ENCODE measurements at places on chromosomes 5 and 9.

DNA sequence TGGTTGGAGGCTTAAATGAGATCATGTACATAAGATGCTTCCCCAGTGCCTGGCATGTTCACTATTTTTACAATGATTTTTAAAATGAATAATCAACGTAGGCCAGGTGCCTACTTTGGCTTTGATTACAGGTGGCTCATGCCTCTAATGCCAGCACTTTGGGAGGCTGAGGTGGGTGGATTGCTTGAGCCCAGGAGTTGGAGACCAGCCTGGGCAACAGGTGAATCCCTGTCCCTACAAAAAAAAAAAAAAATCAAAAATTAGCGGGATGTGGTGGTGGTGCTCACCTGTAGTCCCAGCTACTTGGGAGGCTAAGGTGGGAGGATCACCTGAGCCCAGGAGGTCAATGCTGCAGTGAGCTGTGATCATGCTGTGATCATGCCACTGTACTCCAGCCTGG is 9.2 kb downstream of the PCDH12 start:
- DNase-seq = no peak

DNA sequence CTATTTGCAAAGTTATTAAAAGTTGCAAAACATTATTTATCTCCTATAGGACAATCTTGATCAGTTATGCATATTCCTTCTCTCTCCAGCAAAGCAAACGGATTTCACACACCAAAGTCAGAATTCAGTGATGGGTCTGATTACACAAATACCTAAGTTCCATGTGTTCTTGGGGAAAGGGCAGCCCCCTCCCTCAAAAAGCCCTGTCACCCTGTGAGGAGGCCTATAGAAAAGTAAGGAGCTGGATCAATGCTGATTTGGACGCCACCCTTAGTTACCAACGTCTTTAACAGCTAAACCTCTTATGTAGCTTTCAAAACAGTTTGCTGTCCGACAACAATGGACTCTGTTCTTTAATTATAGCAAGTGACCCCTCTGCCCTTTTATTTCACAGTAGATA is 6.4 kb downstream of the ZNF608 start:
- DNase-seq = no peak

GRCh38 chr5:14148890-14149671 is 5.9 kb downstream of the TRIO start:
- no peak for DNase-seq

DNA sequence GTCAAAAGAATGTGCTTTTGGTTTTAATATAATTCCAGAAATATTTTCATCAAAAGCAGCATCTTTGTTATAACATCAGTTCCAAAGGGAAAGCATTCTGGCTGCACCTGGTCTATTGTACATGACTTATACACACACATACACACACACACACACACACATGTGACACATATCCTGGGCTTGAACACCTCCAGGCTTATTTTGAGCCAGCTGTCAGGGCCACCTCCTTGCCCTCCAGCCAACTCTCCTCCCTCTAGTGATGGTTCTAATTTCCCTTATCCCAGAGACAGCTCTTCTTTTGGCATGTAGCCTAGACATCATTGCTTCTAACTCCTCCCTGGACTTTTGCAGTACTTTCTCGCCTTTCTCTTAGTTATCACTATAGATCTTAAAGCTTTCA is 115.0 kb downstream of the PIK3R1 start:
- no peak for DNase-seq

- no peak for DNase-seq
Measured at GRCh38 chr5:137497396-137498290, 1.5 kb downstream of the SPOCK1 start.

DNA sequence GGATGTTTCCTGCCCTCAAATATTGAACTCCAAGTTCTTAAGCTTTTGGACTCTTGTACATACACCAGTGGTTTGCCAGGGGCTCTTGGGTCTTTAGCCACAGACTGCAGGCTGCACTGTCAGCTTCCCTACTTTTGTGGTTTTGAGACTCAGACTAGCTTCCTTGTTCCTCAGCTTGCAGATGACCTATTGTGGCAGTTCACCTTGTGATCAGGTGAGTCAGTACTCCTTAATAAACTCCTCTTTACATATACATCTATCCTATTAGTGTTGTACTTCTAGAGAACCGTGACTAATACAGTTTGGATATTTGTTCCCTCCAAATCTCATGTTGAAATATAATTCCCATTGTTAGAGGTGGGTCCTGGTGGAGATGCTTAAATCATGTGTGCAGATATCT is 681.9 kb upstream of the ARRDC3 start:
- DNase-seq = no peak

DNA sequence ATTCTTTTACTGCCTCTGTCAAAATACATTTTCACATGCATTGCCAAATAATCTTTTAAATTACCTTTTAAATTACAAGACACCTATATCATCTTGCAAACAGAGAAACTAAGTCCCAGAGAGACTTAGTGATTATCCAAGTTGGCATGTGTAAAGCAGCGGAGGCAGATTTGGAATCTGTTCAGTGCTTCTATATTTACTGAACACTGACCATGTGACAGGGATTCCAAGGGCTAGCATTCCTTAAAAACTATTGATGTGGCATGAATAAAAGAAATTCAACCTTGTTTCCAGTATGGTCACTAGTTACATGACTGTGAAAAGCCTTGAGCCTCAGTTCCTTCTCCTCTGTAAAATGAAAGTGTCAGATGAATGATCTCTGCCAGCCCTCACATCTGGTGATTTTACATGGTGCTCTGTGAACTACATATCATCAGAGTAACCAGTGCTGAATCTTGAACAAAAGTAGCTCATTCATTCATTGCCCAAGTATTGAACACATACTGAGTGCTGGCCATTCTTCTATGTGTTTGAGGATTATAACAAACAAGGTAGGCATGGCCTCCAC is 71.9 kb upstream of the PPP1R2B start:
- DNase-seq = no peak

GRCh38 chr9:85414390-85414789 is 327.4 kb downstream of the AGTPBP1 start:
- no peak for DNase-seq

DNA sequence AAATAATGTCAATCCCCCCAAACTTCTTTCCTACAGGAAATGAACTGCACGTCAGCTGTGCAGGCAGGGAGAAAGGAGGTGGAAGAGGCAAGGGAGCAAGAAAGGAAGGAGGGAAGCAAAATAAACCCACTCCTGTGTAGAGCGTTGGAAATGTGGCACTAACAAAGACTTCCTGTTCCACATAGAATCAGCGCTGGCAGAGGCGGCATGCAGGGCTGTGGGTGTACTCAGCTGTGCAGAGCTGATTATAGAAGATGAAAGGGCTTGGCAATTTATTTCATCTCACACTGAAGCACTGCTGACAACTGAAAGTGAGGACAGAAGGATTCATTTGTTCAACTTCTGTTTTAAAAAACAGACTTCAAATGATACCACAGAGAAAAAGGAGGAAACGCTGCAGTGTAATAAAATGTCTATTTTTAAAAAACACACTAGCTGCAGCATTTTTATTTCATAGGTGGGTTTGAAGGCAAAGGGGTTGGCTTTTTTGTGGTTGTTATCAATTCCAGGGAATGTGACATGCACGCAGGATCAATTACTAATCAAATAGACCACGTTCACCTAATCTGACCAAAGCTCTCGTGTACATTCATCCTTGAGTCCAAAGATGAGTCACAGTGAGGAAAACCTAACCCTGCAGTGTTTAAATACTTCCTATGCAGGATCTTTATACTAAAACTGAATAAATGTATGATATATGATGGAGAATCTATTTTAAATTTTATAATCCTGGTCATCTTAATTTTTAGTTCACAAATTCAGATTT is 583.5 kb downstream of the ZNF608 start:
- DNase-seq = no peak

GRCh38 chr5:90142541-90142940 is 267.0 kb downstream of the CETN3 start:
- no peak for DNase-seq

- DNase-seq = no peak
Measured at GRCh38 chr9:130998597-130999244, 10.3 kb upstream of the LAMC3 start.

- no peak for DNase-seq
Measured at GRCh38 chr5:139022528-139022927, 147.4 kb upstream of the LRRTM2 start.

DNA sequence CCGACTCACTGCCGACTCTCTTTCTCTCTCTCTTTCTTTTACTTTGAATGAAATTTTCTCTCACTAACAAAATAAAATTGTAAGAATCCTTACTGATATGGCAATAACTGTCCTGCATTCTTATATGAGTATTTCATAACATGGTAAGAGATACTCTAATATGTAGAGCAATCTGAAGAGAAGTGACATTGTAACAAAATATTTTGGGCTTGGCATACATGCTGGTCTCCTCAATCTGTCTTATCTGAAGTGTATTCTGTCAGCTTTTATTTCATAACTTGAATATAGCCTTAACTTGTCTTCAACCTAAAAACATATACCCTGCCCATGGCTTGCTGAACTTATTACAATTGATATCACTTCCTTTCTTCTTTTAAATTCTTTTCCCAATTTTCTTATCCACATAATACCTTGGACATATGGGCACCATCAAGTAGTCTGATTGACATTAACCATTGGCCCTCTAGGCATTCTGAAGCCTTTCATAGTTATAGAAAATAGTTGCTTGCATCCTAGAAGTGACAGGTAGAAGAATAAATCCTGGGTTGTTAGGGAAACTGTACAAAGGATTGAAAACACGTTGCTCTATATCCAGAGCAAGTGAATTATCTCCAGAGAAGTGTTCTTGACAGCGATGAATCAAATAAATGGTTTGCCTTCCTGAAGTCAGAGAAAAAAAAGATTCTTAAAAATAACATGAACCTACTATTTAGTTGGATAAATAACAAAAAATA is 537.6 kb upstream of the TYRP1 start:
- DNase-seq = no peak

DNA sequence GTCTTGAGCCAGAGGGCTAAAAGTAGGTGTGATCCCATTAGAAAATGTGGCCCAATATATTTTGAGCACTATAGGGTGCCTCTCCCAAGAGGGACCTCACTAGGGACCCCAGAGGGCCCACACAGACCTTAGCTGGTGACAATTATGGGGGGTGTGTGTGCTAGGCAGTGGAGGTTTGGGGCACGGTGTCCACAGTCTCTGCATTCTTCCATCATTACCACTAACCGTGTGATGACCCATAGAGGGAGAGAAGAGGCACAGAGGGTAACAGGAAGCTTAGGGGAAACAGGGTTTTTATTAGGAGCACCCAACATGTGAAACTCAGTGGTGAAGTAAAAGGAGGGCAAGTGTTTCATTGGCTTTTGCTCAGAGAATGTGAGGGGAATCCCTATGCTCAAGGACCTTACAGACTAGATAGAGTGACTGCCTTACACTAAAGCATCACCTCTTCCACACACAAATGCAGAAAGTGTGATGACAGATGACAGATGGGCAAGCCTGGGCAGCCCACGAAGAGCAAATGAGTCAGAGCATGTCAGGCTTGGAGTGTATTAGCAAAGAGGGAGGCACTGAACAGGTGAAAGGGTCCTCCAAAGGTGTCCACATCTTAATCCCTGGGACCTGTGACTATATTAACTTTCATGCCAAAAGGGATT is 2.5 kb upstream of the ACTL7A start:
- DNase-seq = no peak

DNA sequence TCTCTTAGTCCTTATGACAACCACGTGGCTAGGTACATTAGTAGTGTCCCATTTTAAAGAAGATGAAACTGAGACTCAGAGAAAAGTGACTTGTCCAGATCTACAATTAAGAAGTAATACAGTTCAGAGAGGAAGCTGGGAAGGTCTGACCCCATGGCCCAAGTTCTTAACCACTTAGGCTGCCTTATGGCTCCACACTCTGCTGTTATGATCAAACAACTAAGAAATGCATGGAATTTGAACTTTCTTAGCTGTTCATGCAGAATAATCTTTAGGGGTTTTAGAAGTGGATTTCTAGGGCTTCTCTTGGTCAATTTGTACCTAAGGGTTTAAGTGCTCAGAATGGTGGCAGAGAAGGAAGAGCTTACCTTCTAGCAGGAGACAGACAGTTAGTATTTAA is 128.0 kb upstream of the MSX2 start:
- no peak for DNase-seq

DNA sequence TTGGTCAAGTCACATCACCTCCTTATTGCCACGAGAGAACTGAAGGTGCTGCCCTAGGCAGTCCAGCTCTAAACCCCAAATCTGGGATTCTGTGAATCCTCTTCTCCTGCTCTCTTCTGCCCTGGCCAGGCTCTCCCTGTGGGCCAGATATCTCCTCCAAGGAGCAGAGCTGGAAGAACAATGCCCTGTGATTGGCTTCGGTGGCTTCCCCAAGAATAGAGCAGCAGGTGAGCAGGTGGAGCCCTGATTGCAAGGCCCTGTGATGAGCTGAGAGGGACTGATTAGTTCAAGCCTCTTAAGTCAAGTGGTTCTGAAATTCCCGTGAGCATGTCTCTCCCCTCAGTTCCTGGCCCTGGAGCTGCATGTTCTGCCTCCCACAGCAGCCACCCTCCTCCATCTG is 175.3 kb upstream of the BRINP1 start:
- DNase-seq = no peak

- peak; percentile 94 for DNase-seq
Measured at GRCh38 chr5:153629027-153629895, 138.8 kb downstream of the GRIA1 start.

DNA sequence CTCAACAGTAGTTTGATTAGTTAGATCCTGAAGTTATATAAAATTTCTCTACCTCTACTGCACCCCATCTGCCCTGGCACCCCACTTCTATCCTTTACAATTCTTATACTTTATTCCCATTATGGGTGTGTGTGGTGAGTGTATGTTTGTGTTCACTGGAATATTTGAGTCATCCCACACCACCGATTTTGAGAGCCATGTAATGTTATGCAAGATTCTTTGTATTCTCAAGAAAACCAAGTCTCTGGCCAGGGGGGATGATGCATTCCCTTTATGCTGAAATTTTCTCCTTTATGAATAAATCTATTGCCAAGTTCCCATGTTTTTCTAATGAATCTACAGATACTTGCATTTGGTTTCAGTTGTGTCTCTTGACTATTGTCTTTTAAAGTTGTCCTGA is 266.8 kb downstream of the ARHGEF28 start:
- no peak for DNase-seq

DNA sequence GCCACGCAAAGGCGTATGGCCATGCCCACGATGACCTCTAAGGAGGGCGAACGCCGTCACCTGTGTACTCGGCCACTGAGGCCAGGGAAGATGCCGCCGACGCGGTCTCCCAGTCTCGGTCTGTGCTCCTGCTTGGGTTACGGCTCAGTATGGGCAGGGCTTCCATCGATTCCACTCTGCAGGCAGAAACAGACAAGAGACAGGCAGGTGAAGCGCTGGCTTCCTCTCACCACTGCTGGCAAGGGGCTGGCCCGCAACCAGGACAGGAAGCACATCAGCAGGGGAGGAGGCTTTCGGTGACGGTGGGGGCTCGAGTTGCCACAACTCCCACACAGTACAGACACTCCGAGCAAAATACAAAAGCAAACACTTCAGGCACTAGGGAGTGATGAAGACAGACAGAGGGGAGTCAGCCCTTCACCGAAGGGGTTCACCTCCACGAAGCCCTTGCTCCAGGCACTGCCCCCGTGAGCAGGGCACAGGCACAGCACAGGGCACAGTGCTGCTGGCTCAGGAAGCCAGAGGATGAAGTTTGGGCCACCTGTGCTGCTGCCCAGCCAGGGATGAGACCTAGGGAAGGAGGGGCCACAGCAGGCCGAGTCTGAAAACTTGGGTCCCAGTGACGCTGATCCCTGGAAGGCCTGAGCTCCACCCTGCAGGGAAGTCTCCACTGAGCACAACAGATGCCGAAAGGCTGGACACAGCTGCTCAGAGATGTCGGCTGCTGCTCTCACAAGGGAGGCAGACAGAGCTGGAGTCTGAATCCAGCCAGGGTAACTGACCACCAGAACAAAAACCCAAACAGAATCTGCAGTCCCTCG is 91.3 kb downstream of the CAMSAP1 start:
- no peak for DNase-seq

- peak; percentile 40 for DNase-seq
Measured at GRCh38 chr5:171697221-171698102, 88.2 kb upstream of the SMIM23 start.
